ENCODE measurements at places on chromosomes 2 and 18. TPM values are rescaled to one million over a fixed set of nuclear protein-coding genes. Genes with fewer than 3 reads are reported as not detected.

Gene DNER
- polyA plus RNA-seq = not detected

DNA sequence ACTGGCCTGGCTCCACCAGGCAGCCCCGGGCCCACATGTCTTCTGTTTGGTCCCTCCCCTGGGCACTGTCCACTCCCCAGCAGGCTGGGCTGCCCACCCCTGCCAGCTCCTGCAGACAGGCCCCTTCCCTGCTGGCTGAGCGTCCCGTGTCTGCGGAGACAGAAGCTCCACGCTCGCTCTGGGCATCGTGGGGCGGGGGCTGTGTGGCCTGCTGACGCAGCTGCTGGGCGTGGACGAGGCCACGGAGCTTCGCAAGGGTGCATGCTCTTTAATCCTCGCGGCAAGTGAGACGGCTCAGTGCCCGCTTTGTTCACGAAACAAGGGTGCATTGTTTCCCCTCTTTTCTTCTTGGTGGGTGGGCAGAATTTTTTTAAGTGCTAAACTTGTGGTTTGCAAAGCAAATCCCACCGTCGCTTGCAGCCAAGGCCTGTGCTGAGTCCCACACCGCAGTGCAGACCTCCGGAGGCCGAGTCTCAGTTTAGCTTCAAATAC, 132.8 kb upstream of the CTDP1 start:
- no peak for DNase-seq

Gene PPM1B
- 39.1 TPM for polyA plus RNA-seq

Gene AQP4
- 0.67 TPM for polyA plus RNA-seq

DNA sequence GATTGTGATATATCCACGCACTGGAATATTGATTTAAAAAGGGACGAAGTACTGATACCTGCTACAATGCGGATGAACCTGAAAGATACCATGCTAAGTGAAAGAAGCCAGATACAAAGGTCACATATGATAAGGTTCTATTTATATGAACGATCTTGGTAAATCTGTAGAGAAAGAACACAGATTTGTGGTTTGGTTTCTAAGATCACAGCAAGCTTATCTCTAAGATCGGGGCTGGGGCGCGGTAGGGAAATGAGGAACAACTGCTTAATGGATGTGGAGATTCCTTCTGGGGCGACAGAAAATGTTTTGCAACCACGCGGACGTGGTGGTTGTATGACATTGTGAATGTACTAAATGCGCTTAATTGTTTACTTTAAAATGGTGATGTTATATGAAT, 60.1 kb downstream of the NEDD4L start:
- DNase-seq = no peak

GRCh38 chr18:29174891-29175290, 998.0 kb upstream of the CDH2 start:
- DNase-seq = no peak

GRCh38 chr2:32902986-32903385, 43.8 kb upstream of the LTBP1 start:
- DNase-seq = no peak

GRCh38 chr2:238875101-238875470, 27.2 kb downstream of the TWIST2 start:
- no peak for DNase-seq

Gene SFT2D3
- not detected for polyA plus RNA-seq

Gene REG1B
- polyA plus RNA-seq = not detected
